ENCODE measurements at places on chromosomes 1 and 21. TPM values are rescaled to one million over a fixed set of nuclear protein-coding genes. Genes with fewer than 3 reads are reported as not detected.
A peak's percentile ranks its signal among the peaks of the same experiment; 100 is the strongest.

Gene SRGAP2C
- 67.6 TPM for total RNA-seq

Gene TMOD4
- 0.82 TPM for total RNA-seq

GRCh38 chr1:167642501-167642826 is 12.4 kb downstream of the RCSD1 start:
- no peak for DNase-seq

- DNase-seq, result no peak
Measured at GRCh38 chr1:24786191-24786590, 40.9 kb downstream of the CLIC4 start.

DNA sequence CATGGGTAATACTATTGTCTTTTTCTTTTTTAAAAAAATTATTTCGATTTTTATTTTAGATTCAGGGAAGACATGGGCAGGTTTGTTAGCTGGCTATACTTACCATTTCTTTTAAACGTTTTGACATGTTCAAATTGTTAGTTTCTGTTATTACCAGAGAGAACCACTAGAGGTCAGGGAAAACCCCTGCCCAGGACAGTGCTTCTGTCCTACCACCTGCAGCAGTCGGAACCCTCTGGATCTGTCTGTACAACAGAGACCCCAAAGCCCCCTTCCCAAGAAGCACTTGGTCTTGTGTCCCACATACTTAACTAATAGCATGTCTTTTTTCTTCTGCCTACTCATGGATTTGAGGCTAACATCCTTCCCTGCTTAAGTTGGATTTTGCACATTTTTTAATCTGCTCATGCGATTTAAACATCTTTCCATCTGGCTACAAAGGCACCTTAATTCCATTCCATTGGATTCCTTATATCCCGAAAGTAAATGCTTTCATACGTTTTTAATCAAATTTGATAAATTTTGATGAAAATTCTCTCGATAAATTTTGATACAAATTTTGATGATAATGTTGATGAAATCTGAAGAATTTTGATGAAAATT is 10.0 kb upstream of the C1orf115 start:
- no peak for DNase-seq

DNA sequence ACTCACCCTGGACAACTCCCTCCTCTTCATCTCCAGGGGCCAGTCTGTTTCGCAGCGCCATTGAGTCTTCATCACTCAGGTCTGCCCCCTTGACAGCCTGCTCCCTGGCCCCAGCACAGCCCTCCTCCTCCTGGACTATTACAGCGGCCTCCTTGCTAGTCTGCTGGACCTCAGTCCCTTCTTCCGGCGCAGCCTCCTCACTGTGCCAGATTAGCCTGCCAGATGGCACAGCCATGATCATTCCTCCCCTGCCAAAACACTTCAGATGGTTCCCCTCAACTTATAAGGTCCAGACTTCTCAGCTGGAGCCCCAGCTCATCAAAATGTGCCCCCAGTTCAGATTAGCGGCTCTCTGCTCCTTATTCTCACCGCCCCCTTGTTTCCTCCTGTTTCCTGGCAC is 7.0 kb upstream of the CELSR2 start:
- no peak for DNase-seq

- no peak for DNase-seq
Measured at GRCh38 chr1:201881617-201882016, 7.1 kb upstream of the SHISA4 start.

GRCh38 chr1:247500865-247501264 is 35.4 kb downstream of the OR2C3 start:
- DNase-seq, result no peak

DNA sequence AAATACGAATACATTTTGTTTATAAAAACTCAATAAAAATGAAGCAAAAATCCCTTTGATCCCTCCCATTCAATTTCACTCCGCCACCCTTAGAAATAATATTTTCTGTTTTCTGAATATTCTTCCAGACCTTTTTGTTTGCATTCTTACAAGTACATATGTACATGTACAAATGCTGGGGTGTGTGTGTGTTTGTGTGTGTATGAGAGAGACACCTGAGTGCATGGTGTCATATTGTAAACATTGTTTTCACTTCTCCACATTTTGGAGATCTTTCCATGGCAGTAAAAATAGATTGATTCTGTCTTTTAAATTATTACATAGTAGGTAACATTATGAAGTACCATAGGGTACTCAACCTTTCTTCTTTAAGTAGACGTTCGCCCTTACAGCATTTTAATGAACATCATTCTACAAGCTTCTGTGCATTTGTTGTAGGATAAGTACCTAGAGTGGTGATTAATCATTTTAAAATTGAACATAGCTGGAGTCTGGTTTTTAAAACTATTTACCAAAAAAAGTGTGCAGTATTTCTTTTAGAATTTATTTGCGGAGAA is 1.3 kb upstream of the MPC2 start:
- DNase-seq, result no peak

Gene PAPPA2
- total RNA-seq, result 0.27 TPM

DNA sequence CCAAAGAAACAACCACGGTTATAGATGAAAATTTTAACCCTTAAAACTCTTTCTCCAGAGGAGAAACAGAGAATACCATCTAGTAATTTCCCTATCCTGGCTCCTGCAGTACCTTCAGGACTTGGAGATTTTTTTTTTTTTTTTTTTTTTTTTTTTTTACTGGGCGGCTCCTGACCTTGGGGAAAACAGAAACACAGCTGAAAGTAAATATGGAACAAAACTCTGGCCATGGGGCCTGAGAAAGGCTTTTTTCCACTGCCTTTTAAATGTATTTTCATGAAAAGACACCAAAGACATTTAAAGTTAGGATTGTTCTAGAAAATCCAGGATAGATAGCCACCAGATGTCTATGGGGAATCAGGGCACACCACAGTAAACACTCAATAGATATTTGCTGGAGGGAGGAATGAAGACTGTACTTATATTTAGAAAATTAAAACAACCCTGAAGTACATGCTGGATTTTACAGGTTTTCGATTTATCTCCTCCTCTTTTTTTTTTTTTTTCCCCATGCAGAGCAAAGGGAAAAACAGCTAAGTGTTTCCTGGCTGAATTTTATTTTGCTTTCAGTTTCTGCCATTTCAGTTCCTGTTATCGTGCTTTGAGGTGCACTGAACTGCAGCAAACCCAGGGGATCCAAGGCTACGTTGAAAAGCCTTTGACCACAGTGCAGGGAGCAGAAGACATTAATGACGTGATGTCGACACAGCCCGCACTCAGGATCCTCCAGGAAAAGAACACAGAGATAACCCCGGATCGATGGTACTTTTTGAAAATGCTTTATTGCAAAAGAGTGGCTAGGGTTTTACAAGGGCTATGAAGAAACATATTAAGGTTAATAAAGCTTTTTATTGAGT is 35.7 kb upstream of the CNN3 start:
- DNase-seq, result no peak

DNA sequence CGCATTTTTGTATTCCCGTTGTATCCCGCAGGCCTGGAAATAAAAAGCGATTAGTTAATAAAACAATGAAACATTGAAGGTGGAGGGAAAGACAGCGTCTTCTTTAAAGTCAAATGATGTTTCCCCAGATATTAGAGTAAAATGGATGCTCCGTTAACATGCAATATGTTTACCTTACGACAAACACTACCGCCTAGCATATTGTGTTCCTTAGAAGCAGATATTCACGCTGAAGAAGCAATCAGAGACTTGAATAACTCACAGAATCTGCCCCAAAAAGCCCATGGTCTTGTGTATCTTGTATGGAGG is 583 bp upstream of the B4GALT3 start:
- DNase-seq, result no peak

DNA sequence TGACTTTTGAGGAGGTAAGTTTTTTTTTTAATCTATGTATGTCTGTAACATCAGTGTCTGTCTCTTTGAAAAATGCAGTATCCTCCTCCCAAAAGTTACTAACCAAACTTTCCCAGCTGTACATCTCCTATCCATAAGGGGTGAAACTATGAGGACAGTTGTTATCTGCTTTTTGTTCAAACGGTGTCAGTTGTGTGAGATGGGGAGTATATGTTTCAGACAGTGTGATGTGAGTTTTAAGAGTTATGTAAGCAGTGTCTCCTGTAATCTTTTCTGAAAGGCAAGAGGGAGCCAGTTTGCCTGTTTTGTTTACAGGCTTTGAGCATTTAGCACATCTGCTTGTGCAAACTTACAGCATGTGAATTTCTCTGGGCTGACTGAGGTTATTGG is 34.8 kb upstream of the CACYBP start:
- DNase-seq, result no peak

DNA sequence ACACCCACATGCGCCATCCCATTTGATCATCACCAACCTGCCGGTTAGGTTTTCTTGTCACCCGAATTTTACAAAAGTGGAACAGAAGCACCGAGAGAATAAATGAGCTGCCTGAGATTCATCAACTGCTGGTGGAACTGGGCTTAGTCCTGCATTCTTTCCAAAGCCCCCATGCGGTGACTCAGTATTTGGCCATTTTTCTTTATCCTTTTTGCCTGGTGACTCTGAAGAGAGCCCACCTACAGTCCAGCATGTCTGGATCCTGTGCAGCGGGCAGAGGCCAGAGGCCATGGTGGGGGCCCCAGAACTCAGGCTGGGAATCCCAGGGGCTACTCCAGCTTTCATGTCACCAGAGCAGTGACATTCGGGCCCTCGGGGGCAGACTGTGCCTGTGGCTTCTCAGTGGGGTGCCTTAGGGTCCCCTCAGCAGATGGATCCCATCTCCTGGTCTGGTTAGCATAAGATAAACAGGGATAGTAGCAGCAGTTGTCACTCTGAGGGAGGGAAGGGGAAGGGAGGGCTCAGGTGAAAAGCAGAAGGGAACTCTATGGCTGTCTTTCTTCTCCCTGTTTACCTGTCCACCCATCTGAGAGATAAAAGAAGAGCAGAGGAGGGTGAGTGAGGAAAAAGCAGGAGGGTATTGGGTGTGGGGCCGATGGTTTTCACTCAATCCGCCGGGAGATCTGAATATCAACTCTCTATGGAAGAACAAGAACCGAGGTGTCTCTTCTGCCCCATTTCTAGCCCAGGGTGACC is 63.2 kb downstream of the KIF26B start:
- DNase-seq, result no peak

DNA sequence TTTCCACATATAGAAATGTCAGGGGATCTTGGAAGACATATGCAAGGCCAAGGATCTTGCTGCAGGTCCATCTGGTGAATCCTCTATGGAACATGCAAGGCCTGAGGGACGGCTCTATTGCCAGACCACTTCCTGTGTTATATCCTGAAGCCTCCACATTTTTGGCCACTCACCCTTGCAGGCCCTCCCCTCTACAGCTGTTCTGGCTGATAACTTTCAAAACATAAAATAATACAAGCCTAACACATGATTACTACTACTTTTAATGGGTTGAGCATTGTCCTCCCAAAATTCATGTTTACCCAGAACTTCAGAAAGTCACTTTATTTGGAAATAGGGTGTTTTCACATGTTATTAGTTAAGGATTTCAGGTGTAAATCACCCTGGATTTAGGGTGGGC is 18.5 kb upstream of the LYPLAL1 start:
- DNase-seq, result no peak

DNA sequence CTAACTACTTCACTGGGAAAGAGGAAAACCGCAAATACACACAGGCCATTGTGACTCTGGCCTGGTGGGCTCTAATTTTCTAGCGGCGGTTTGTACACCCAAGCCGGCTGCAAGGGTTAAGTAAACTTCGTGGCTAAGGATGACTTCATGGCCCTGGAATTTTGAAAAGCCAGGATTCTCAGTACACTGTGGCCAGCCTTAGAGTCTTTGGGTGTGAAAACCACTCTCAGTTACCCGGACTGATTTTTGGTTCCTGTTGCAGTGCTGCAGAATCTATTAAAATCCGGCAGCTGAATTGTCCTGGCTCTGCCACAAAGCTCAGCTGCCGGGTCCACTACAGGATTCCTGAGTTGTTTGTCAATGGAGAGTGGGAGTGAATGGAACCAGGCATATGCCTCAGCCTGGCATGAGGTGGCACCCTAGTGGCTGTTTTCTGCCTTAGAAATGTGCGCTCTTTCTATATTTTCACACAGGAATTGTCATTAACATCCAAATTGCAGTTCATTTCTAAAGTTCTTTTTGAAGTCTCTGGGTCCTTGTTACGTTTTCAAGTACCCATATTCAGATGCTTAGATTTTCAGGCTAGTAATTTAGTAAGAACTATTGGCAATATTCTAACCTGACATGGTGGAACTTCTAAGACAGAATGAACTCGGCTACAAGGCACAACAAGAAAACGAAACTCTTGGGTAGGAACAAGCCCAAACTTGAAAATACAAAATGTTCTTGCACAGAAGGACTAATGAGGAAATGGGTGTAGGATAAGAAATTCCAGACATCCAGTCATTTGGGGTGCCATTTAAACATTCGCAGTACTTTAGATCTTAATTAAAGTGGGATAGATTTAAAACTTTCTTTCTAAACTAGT is 255.9 kb downstream of the NFIA start:
- peak; percentile 25 for DNase-seq

GRCh38 chr1:166170075-166170474 is 3.3 kb upstream of the FAM78B start:
- DNase-seq, result no peak

DNA sequence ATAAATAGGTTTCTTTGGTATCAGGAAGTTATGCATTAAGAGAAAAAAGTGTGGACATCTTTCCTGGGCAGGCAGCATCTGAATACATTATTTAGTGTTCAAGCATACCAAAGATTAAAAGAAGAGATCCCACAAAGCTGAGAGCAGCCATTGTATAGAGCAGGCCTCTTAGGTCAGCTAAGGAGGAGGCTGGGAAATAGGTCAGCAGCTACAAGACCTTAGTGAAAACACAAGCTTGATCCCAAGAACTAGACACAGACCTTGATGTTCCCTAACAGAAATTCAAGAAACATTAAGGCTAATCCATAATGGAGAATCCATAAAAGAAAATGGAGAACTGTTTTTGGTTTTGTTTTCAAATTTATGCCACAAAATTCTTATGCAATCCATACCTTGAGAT is 135.3 kb upstream of the DPT start:
- DNase-seq, result no peak

- DNase-seq, result no peak
Measured at GRCh38 chr1:107862064-107862463, 102.9 kb downstream of the VAV3 start.

All from WTC11 (cell line).